Activated T-cell treated with anti-CD3 and anti-CD28 coated beads for 4 hours (primary cell): ENCODE measurements at places on chromosomes 3 and 15.
A peak's percentile ranks its signal among the peaks of the same experiment; 100 is the strongest.

DNA sequence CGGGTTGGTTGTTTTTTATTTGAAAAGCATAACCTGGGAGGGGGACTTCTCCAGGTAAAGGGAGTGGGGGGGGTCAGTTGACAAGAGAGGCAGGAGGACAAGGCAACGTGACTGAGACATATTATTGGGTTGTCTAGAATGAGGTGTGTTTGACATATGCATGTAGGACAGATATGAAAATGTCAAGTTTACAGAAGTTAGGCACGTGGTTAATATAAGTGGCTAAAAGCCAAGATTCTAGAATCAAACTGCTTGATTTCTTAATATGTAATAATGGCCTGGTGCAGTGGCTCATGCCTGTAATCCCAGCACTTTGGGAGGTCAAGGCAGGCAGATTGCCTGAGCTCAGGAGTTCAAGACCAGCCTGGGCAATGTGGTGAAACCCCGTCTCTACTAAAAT lies 212.8 kb downstream of the SQOR start:
- DNase-seq, result no peak

- no peak for DNase-seq
Observed at GRCh38 chr15:64502551-64502950, 42.2 kb downstream of the ZNF609 start.

GRCh38 chr15:91153954-91154353 lies 53.9 kb downstream of the SV2B start:
- no peak for DNase-seq

DNA sequence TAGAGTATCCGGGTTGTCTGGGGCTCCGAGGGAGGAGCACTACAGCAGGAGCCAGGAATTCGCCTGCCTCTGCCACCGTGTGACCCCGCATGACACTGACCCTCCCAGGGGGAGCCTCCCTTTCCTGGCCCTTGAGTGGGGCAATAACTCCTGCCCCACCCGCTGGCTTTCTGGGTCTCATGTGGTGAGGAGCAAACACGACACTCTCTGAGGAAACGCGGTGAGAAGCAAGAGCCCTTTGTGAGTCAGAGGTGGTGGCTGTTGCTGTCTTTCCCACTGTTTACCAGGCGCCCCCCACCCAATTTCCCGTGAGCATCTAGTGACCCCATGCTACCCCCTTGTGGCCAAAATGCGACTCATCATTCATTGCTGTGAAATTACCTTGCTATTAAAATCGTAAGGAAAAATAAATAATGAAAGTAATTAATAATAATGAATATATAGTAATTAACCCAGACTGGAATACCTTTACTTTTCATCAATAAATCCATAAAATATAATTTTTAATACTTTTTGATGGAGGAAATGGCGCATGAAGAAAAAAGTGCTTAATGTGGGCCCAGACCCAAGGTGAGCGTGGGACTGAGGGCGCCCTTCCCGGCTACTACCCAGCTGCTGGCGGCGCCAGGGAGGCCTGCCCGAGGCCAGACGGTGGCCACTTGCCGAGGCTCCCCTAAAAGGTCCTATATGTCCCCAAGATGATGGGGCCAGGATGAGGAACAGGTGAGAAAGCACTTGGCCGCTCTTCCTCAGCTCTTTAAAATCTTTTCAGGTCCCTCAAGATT lies 29.3 kb downstream of the CCNL1 start:
- peak; percentile 63 for DNase-seq

DNA sequence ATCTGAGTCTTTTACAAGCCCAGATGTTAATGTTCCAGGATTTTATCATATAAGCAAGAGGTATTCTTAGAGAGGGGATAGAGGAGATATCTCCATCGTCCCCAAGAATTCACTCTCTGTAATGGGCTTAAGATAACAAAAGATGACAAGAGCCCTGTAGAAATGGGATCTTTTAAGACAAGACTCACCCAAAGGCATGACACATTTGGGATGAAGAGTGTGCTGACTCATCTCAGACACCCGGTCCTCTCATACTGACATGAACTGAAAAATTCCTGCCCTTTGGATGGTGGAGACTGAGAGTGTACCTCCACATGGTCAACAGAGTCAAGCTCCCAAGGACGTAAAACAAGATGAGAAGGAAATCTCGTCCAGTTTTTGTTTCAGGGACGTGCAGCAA lies 11.0 kb downstream of the LEKR1 start:
- DNase-seq, result no peak

DNA sequence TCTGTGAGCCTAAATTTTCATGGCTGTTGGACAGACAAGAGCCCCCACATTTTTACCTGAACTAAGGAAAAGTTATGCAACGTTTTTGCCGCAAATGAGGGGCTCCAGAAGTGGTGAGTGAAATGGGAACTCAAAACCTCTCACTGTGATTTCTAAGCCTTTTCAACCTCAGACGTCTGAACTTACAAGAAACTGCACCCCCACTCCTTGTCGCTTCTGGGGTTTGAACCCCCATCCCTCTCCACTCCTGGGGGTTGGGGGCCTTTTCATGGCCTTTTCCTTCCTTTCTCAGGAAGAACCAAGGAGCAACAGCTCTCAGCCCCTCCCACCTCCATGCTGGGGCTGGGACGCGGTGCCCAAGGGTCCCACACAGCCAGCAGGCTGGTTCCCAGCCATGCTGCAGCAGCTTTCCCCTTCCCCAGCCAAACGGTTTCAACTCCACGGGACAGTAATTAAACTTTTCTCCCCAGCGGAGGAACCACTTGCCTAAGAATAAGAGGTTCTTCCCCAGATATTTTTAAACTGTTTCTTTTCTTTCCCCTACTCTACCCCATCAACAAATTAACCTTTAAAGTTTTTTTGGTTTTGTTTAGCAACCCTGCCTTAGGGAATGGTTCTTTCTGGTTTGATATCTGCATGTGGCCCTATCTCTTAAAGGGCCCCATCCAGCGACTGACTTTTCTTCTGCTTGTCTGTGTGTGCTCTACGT lies 387.6 kb upstream of the CBLB start:
- DNase-seq, result no peak

GRCh38 chr3:4421121-4421520 lies 45.9 kb downstream of the SUMF1 start:
- no peak for DNase-seq

- DNase-seq, result no peak
Observed at GRCh38 chr15:76204109-76204845, 107.0 kb downstream of the ETFA start.

- DNase-seq, result no peak
Observed at GRCh38 chr15:95261546-95261945, 1030.2 kb downstream of the MCTP2 start.

DNA sequence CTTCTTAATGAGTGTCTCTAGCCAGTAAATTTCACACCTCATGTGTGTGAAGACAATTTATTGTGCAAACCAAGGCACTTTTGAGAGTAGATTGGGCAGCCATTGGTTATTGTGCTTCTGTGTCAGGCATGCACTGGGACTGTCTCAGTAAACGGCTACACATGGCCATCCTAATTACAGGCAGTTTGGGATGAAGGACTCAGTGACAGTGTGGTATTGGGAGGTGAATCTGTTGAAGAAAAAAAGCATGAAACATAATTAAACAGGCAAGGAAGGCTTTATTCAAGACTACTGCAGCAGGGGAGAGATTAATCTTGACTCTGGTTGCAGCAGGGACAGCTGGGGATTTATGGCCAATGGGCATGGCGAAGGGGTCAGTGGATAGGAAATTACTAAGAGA lies 57.8 kb upstream of the NUDT16 start:
- no peak for DNase-seq

- no peak for DNase-seq
Observed at GRCh38 chr15:33182926-33183325, 11.6 kb downstream of the FMN1 start.

DNA sequence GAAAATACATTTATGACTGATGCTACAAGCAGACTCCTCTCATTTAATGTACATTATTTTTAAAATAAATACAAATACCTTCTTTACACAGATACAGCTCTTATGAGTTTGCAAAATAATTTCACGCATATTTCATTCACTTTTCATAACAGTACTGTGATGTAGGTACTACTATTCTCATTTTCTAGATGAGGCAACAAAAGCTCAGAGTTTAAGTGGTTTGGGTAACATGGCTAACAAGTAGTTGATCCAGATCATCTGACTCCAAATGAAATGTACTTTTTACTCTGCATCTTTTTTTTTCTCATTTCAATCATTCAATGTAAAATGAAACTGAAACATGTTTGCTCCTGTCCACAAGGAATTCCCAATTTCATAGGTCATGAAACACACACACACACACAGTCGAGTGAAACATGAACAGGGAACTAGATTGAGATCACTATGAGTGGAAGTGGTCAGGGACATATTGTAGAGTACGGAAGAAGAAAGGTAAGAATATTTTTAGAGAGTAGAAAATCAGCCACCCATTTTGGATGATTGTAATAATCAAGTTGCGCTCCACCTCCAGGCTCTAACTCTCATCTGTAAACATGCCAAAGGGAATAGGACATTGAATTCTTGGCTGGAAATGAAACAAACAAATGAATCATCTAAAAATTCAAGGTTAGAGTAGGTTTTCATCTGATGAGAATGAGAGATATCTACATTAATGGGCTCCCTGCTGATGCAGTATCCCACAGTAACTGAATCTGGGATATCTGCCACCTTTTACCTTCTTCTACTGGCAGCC lies 92.4 kb downstream of the CLDN1 start:
- no peak for DNase-seq

GRCh38 chr15:37823601-37824275 lies 110.7 kb upstream of the TMCO5A start:
- DNase-seq, result no peak

- no peak for DNase-seq
Observed at GRCh38 chr3:143727391-143727790, 120.9 kb downstream of the SLC9A9 start.

DNA sequence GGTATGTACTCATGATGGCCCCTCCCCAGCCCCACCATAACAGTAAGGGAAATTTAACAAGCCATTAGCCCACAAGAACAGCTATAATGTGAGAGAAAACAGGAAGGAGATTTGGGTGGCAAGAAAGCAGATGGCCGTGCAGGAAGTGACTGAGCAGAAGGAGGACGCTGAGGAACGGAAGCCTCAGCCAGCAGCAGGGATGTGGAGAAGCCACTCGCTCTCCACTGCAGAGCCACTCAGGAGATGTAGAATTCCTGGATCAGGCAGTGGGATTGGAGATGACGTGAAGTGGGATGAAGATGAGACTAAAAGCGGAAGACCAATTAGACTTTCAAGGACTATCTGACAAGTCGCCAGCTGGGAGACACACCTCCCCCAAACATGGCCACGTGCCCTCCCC lies 31.2 kb downstream of the PRR23E start:
- no peak for DNase-seq

- DNase-seq, result no peak
Observed at GRCh38 chr3:140762746-140763145, 84.9 kb downstream of the TRIM42 start.

GRCh38 chr3:188749010-188749617 lies 422.7 kb upstream of the TPRG1 start:
- DNase-seq, result peak; percentile 63

DNA sequence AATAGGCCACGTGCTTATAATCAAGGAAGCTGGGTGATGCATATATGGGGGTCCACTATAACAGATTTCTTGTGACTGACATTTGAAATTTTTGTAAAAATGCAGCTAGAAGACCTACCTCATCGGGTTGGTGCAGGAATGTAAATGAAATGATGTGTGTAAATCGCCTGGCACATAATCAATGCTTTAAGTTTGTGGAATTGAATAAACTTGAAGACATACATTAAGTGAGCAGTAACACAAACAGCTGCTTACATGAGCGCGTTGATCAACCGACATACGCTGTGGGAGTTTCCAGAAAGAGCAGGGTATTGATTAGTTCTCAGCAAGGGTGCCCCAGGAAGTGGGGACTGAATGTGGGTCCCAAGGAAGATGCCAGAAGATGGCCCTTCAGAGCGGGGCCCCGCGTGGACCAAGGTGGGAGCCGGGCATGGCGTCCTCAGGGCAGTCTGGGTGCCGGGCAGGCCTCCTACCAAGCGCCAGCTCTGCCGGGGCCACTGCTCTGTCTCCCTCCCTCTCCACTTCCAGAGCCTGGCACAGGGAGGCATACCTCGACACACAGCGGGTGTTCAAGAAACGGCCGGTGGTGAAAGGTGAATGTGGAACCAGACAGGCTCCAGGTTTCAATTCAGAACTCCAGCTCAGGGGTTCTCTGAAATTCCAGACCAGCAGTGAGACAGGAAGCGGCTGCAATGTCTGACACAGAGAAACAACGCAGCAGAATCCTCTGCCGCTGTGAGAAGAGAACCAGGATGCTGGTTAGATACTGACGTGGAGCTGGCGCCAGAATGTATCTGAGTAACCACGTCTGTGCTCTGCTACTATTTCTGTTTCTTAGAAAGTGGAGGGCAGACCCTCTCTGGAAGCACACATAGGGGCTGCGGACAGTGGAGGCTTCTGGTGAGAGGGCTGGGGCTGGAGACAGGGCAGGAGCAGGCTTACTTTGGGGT lies 12.6 kb downstream of the BFSP2 start:
- DNase-seq, result no peak

- DNase-seq, result no peak
Observed at GRCh38 chr3:24263069-24263668, 231.5 kb downstream of the THRB start.

DNA sequence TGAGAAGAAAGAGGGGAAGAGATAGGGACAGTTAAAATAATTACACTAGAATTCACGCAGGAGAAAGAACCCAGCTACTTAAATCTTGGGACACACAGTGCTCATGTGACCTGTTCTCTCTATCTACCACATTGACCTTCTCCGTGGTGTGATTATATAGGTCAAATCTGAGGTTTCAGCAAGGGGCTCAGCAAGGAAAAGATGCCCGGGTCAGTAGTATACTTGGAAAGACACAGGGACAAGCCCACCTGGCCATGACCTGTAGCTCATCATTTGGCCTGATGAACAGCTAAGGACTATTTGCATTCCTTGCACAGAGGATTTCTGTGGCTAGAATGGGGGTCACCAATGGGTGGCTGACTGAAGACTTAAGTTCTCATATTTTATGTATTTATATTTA lies 71.9 kb downstream of the SSR3 start:
- DNase-seq, result no peak

DNA sequence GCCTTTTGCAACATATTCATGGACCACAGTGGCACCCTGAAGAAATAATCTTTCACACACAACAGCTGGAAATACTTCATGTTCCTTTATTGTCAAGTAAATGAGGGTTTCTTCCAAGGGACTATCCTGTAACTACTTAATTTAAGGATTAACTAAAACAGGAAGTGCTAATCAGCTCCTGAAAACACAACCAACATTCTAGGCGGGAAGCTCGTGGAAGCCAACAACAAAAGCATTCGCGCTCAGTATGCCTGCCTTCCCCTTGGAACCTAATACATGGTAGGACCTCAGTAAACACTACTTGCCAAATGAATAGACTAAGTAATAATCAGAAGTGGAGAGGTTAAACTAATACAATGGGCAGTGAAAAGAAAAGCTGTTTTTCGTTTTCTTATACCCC lies 300.9 kb downstream of the RORA start:
- DNase-seq, result no peak

- no peak for DNase-seq
Observed at GRCh38 chr3:171831936-171832335, 11.2 kb upstream of the TMEM212 start.

- DNase-seq, result no peak
Observed at GRCh38 chr3:189149203-189149602, 22.6 kb upstream of the TPRG1 start.
